ENCODE measurements at places on chromosomes 5 and 9. TPM values are rescaled to one million over a fixed set of nuclear protein-coding genes. Genes with fewer than 3 reads are reported as not detected.

DNA sequence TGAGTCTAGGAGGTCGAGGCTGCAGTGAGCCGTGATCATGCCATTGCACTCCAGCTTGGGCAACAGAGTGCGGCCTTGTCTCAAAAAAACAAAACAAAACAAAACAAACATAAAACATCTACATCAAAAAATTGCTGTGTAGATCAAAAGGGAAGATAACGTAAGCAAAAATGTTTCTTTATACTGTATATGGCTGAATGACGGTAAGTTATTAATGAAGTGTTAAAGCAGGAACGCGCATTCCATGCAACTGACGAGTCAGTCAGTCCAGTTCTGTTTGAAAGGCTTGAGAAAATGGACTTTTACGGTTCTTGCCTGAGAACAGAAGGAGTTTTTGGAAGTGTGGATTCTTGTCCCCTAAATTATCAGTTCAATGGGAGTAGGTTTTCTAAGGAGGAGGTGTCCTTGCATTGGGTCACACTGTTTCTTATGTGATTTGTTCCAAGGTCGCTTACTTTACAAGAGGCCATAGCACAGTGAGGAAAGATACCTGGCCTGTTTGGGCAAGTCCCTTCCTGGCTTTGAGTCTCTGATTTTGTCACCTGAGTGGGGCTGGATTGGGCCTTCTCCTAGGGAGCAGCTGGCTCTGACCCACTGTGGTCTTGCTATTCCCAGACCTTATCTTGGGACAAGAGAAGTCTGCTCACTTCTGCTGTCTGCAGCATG is 6.6 kb upstream of the PTGS1 start:
- no peak for DNase-seq
- no peak overlapping the region for H3K27ac ChIP-seq
- H3K4me3 ChIP-seq: no peak overlapping the region
- no peaks in the 10 kb centered on the region for H3K4me1 ChIP-seq
- H3K36me3 ChIP-seq: no peaks in the 10 kb centered on the region

- no peaks in the 10 kb centered on the region for H3K36me3 ChIP-seq
- H3K4me3 ChIP-seq: no peak overlapping the region
- H3K27me3 ChIP-seq: no peaks in the 10 kb centered on the region
- no peaks in the 10 kb centered on the region for H3K4me1 ChIP-seq
- DNase-seq: no peak
Observed at GRCh38 chr5:123945548-123945947, 433.6 kb downstream of the CSNK1G3 start.

DNA sequence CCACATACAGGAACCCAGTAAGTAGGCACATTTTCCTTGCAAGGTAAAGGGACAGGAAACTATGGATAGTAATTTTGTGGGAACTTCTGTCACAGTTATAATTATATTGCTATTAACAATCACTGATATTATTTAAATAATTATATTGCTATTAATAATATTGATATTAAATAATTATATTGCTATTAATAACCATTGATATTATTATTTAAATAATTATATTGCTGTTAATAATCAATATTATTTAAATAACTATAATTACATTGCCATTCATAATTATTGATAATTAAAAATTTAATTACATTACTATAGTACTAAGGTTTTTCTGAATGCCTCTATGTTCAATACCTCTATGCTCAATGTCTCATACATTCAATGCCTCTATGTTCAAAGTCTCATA is 385.6 kb upstream of the SGCD start:
- no peaks in the 10 kb centered on the region for H3K36me3 ChIP-seq
- H3K27me3 ChIP-seq: no peaks in the 10 kb centered on the region
- H3K4me3 ChIP-seq: no peak overlapping the region
- DNase-seq: no peak

The PAEP gene
- polyA plus RNA-seq: 0.57 TPM

The ENTPD2 gene
- 0.82 TPM for polyA plus RNA-seq
